ENCODE measurements at places on chromosomes 2 and 18. TPM values are rescaled to one million over a fixed set of nuclear protein-coding genes. Genes with fewer than 3 reads are reported as not detected.
A peak's percentile ranks its signal among the peaks of the same experiment; 100 is the strongest.

GRCh38 chr2:58466804-58467203 is 225.7 kb upstream of the FANCL start:
- DNase-seq = no peak

- DNase-seq = no peak
Measured at GRCh38 chr2:7430421-7430868, 513.2 kb downstream of the RNF144A start.

GRCh38 chr2:118094503-118094902 is 6.2 kb downstream of the INSIG2 start:
- DNase-seq = no peak

DNA sequence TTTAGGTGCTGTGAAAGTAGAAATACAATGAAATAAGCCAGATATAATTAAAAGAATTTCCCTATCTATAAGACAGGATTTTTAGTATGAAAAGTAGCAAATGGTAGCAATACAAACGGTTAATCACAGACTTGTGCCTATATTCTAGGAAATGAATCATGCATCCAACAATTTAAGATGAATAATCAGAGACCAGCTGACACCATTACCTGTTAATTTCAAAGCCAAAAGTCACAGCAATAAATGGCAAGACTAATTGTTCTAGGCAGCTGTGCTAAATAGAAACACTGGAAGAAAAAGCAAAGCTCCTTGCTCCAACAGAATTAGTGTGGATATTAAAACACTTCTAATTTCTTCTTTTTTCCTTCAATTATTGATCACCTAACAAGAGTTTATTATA is 35.1 kb upstream of the MPP4 start:
- DNase-seq = no peak

- no peak for DNase-seq
Measured at GRCh38 chr2:68748568-68748967, 14.0 kb downstream of the ARHGAP25 start.

- DNase-seq = no peak
Measured at GRCh38 chr2:37623406-37623805, 48.0 kb downstream of the CDC42EP3 start.

GRCh38 chr2:88880441-88880953 is 189.0 kb downstream of the RPIA start:
- DNase-seq = peak; percentile 15

GRCh38 chr2:137287913-137288639 is 522.7 kb downstream of the THSD7B start:
- no peak for DNase-seq

- no peak for DNase-seq
Measured at GRCh38 chr2:190517468-190517867, 17.1 kb downstream of the NEMP2 start.

DNA sequence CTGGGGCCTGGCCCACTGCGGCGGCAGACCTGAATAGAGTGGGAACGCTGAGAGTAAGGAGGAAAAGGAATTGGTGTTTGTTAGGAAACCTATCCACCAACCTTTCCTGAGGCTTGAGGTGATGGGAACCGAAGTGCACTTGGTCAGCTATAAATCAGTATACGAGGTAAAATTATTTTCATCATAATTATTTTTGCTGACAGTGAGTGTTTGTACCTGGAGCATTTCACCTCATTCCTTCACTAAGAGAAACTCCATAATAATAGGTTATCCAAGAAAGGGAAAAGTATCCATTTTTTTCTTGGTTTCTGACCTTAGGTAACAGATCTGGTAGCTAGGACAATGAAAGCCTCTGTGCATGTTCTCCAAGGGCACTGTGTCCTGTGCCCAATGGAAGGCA is 138.6 kb upstream of the RGPD4 start:
- no peak for DNase-seq

GRCh38 chr2:239186516-239187357 is 214.1 kb downstream of the HDAC4 start:
- DNase-seq = no peak

DNA sequence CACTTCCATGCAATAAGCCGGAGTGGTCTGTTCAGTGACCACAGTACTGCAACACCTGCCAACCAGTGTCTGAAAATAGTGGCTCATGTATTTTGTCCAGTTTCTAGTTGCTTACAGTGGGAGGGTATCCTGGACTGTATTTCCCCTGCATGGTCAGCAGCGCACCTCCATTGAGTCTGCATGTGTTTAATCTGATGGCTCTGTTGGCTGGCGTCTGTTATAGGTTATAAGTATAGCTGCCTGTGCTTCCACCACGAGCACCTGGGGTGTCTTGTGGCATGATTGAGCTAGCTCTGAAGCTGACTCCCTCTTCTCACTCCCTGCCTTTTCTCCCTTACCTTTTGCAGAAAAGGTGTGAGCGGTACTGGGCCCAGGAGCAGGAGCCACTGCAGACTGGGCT is 12.9 kb downstream of the PTPN18 start:
- no peak for DNase-seq

DNA sequence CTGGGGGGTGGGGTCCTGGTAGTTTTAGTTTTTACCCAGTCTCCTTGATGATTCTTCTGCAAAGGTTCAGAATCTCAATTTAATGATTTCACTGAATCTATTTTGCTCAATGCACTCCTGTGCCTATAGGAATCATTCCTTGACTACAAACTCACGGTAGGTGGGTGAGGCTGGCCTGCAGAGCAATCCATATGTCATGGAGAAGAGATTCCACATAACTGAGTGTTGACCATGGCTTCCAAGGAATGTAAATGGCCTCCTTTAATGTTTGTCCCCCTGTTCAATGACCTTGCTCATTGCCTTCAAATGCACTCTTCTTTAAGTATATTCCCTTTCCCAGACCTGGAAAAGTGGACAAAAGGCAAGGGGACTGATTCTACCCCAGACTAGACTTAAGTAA is 12.5 kb downstream of the FAP start:
- DNase-seq = no peak

DNA sequence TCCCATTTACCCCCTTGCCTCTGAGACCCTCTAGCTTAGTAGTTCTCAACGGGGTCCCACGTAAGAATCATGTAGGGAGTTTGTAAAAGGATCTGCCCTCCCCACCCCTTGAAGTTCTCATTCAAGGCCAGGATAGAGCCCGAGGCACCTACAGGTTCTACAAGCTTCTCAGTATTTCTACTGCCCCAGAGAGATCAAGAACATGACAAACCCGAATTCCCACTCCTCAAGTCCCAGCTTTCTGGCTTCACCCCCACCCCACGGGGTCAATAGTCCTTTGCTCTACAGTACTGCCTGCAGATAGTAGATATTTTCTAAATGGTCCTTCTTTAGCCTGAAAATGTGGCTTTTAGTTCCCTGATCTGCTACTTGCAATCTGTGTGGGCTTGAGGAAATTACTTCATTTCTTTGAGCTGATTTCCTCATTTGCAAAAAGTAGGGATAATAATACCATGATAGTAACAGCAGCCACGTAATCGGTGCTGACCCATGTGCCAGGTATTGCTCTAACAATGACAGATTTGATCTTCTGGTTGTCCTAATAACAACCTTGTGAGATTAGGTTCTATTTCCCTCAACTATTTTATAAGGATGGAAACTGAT is 7.1 kb downstream of the CIB4 start:
- no peak for DNase-seq

DNA sequence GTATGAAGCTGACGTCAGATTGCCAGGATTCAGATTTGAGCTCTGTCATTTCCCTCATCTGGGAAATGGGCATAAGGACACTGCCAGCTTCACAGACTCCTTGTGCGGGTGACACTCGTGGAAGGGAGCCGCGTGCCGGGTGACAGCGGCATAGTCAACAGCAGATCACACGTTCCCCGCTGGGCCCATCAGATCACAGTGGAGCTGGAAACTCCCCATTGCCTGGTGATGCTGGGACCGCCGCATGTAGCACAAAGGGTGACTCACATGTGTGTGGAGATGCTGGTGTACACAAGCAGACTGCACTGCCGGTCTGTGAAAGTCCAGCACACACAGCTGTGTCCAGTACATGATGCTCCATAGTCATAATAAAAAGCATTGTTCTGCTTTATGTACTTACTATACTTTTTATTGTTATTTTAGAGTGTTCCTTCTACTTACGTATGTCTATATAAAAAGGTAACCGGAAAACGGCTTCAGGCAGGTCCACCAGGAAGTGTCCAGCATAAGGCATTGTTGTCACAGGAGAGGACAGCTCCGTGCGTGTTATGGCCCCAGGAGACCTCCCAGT is 31.8 kb downstream of the SALL3 start:
- DNase-seq = no peak

GRCh38 chr2:2328848-2329247 is 2.2 kb downstream of the MYT1L start:
- peak; percentile 13 for DNase-seq

- DNase-seq = no peak
Measured at GRCh38 chr2:232075859-232076258, 114.3 kb downstream of the DIS3L2 start.

DNA sequence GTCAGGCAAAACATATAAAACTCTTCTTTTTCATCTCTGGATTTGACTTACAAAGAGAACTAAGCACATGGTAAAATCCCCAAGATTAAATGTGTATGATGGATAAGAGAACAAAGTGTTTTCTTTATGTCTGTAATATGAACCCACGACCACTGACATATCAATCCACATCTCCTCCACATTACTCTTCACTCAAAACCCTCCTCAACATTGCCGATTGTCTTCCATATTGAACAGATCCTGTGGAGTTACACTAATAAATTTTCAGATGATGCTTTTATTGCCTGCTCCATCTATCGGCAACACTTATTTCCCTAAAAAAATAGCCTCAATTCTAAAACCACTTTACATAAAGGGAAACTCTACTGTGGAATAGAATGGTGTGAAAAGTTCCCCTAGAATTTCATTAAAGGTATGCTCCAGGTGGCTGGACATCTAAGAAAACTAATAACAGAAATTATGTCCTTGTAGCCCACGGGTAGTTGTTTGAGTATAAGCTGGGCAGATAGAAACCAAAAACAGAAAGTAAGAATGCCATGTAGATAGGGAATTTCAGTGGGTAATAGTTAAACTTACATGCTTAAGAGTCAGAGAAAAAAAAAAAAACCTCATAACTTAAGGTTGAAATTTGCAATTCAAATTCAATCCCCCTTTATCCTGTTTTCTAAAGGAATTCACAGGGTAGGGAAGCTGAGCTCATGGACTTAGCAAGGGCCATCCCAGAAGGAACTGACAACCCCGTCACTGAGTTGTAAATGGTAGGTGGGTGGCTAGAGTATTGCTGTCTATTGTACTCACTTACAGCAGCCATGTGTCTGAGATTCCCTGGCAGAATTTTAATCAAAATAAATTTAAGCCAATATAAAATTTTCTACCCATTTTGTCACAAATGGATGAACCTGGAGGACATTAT is 305.4 kb upstream of the LYPD1 start:
- DNase-seq = no peak

GRCh38 chr2:237895544-237896506 is 36.4 kb downstream of the RAMP1 start:
- peak; percentile 96 for DNase-seq

DNA sequence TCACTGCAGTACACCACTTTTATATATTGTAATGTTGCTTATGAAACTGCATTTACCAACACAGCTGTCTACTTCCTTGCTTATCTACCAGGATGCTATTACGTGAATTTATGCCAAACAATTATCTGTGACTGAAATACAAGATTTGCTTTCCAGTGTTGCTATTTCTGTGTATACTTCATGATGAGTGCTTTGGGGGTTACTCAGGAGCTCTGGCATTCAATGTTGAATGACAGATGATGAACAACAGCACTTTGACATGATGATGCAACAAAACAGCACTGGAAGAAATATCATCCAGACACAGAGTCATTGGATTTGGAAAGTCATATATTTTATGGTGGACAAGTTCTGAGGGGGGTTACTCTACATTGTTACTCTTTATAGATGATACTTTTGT is 125.8 kb downstream of the NETO1 start:
- DNase-seq = no peak

DNA sequence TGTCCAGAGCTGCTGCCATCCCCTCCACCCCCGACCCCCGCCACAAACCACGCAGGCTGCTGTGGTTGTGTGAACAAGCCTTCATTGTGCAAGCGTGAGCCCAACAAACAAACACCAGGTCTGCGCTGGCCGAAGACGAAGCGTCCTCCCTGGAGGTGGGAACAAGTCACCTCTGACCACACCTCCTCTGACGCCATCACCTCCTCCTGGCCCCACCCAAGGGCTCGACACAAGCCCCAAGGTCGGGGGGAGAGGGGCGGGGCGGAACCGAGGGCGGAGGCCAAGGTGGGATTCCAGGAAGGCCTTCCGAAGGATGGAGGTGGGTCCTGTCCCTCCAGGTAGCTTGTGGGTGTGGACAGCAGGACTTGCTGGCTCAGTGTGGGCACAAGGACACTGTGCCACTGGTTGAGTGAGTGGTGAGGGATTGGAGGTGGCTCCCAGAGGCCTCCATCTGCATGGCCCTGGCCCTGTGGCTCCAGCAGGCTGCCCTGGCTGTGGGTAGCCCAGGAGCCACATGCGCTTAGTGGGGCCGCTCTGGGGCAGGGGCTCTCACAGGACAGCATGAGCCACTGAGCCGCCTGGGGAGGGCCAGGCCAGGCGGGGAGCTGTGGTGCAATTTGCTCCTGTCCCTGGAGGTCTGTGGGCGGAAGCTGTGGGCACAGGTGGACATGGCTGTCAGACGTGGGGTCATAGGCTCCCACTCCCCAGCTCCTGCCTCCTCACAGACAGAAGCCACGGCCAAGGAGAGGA is 7.4 kb upstream of the GPR17 start:
- DNase-seq = no peak

- no peak for DNase-seq
Measured at GRCh38 chr2:205283736-205284270, 398.5 kb upstream of the NRP2 start.

GRCh38 chr2:54114936-54115283 is 505 bp upstream of the ACYP2 start:
- DNase-seq = no peak

DNA sequence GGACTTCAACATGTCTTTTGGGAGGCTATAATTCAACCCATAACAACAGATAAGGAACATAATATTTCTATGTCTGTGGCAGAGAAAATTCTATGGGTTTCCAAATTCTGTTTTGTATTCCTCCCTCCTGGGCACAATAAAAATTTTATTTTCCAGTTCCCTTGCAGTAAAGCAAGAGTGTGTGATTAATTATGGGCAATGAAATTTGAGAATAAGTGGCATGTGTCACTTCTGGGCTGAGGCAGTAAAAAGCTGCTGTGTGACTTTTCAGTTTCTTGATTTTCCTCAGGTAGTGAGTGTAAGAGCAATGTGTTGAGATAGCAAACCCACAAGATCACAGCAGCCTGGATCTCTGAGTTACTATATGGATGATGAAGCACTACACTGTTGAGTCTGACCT is 216.4 kb downstream of the MEIS1 start:
- DNase-seq = no peak

- DNase-seq = no peak
Measured at GRCh38 chr2:136067897-136068580, 49.9 kb downstream of the CXCR4 start.

GRCh38 chr2:211437396-211437795 is 881.0 kb downstream of the CPS1 start:
- no peak for DNase-seq

ITGB1BP1 gene
- 158 TPM for total RNA-seq

ANKRD12 gene
- 9.6 TPM for total RNA-seq

ARPC2 gene
- 505 TPM for total RNA-seq

RUFY4 gene
- not detected for total RNA-seq

GAREM2 gene
- 0.33 TPM for total RNA-seq

CDH20 gene
- not detected for total RNA-seq

DCC gene
- not detected for total RNA-seq

SIX2 gene
- 5.2 TPM for total RNA-seq

SERPINB10 gene
- total RNA-seq = not detected

All from MG63 (cell line).